ENCODE measurements at places on chromosomes 3 and 15. TPM values are rescaled to one million over a fixed set of nuclear protein-coding genes. Genes with fewer than 3 reads are reported as not detected.

- H3K27me3 ChIP-seq, result no peaks in the 10 kb centered on the region
- no peak overlapping the region for H3K27ac ChIP-seq
- H3K4me1 ChIP-seq, result no peaks in the 10 kb centered on the region
Measured at GRCh38 chr3:33229066-33229465, 10.5 kb upstream of the SUSD5 start.

Gene SLC2A2
- not detected for total RNA-seq

DNA sequence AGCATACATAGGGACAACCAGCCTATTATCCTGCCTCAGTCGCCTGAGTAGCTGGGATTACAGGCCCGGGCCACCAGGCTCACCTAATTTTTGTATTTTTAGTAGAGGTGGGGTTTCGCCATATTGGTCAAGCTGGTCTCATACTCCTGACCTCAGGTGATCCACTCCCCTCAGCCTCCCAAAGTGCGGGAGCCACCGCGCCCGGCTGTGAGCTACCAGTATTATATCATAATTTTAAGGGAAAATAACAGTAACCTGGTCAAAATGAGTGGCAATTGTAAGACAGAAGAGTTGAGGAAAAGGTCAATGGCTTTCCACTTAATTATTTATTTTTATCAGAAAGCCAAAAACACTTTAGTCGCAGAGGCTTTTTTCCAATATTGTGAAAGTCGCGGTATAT is 652.6 kb upstream of the BCHE start:
- H3K4me1 ChIP-seq, result no peaks in the 10 kb centered on the region
- H3K27ac ChIP-seq, result no peak overlapping the region
- no peak overlapping the region for H3K4me3 ChIP-seq
- DNase-seq, result no peak

DNA sequence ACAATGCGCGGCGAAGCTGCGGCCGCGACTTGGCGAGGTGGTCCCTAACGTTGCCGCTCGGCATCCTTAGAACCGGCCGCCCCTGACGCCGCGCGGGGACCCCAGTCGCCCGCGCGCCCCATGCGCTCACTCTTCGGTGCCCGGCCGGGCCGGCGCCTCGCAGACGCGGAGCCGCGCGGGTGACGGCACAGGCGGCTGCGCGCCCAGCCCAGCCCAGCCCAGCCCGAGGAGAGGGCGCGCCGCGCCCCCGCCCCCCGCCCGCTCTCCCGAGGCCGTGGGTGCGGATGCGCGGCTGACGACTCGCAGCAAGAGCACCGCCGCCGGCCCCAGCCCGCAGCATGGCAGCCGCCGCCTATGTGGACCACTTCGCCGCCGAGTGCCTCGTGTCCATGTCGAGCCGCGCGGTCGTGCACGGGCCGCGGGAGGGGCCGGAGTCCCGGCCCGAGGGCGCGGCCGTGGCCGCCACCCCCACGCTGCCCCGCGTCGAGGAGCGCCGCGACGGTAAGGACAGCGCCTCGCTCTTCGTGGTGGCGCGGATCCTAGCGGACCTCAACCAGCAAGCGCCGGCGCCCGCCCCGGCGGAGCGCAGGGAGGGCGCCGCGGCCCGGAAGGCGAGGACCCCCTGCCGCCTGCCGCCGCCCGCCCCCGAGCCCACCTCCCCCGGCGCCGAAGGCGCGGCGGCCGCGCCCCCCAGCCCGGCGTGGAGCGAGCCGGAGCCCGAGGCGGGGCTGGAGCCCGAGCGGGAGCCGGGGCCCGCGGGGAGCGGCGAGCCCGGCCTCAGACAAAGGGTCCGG is 437 bp downstream of the KLF13 start:
- no peak for DNase-seq
- H3K27me3 ChIP-seq, result no peaks in the 10 kb centered on the region
- peak overlapping the region; percentile 98 for H3K27ac ChIP-seq
- peak overlapping the region; percentile 70 for H3K4me3 ChIP-seq
- no peaks in the 10 kb centered on the region for H3K36me3 ChIP-seq

Gene XCR1
- total RNA-seq, result under 0.01 TPM

DNA sequence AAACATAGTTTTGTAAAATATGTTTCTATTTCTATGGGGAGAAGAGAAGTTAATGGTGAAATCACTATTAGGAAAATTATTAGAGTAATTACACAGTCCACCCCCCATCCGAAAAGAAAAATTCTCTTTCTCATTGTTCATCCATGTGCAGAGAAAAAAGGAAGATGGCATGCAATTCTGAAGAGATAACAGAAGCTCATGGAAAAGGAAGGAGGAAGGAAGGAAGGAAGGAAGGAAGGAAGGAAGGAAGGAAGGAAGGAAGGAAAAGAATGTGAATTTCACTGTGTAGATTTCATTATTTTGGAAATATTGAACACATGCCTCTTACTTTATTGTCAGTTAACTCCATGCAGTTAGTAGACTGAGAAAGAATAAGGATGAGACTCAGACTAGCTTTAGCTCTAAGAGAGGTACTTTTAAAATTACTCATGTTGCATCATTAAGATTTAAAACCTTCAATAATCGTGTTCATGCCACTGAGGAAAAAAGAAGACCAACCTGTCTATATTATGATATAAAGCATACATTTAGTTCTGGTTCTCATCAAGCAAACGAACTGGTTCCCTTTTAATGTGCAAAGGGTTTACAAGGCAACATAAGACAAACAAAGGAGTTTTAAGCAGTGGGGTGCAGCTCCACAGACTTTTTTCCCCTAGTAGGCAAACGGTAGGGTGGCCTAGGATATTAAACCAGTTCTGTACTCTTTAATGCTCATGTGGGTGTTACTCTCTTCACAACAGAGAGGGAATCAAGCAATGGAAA is 379.6 kb downstream of the FOXP1 start:
- no peaks in the 10 kb centered on the region for H3K36me3 ChIP-seq
- no peaks in the 10 kb centered on the region for H3K27me3 ChIP-seq
- no peak for DNase-seq
- no peak overlapping the region for H3K4me3 ChIP-seq
- no peaks in the 10 kb centered on the region for H3K4me1 ChIP-seq

GRCh38 chr15:46921891-46922290 is 795.4 kb upstream of the SEMA6D start:
- H3K27ac ChIP-seq, result no peak overlapping the region
- no peaks in the 10 kb centered on the region for H3K36me3 ChIP-seq
- H3K27me3 ChIP-seq, result no peaks in the 10 kb centered on the region
- DNase-seq, result no peak

Gene SEC22A
- 45.2 TPM for total RNA-seq

Gene ALPK3
- total RNA-seq, result 3.4 TPM
